ENCODE measurements at places on chromosomes 7 and 10.

DNA sequence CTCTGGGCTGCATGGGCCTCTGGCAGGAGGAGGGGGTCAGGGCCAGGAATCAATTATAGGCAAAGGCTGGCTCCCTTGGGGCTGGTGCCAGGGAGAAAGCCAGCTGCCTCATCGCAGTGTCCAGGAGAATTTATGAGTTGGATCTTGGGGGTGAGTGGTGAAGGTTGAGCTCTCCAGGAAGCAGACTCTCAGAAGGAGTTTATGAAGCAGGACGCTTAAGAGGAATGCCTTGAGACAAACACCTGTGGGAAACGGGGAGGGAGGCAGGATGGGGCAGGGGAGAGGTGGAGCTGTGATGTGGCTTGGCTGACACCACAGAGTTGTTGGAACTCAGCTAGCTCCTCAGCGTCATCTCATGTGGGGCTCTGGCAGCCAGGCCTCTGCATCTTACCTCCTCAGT is 428.5 kb downstream of the RPS24 start:
- DNase-seq = no peak

- no peak for DNase-seq
Observed at GRCh38 chr7:19971956-19972355, 198.5 kb upstream of the TMEM196 start.

GRCh38 chr7:120794106-120794729 is 63.7 kb downstream of the TSPAN12 start:
- no peak for DNase-seq

GRCh38 chr7:42090806-42091205 is 146.2 kb downstream of the GLI3 start:
- no peak for DNase-seq

GRCh38 chr7:137985253-137985896 is 16.5 kb downstream of the CREB3L2 start:
- no peak for DNase-seq

- DNase-seq = no peak
Observed at GRCh38 chr7:11702938-11703337, 129.1 kb downstream of the THSD7A start.

DNA sequence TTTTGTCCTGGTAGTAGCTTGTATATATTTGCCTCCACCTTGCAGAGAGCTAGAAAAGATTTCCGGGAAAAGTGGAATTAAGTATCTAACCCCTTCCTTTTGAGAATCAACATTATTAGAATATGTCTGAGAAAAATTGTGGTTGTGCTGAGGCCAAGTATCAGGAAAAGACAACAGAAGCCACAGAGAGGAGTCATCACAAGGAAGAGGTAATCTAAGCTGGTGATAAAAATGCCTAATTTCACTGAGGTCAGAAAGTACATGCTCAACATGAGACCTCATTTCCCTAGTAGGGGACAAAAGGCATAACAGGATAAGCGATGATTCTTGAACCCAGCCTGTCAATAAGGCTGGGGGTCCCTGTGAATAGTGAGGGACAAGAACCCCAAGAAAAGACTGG is 97.0 kb upstream of the PDE1C start:
- DNase-seq = no peak

GRCh38 chr7:15783987-15784693 is 97.7 kb upstream of the MEOX2 start:
- DNase-seq = no peak

GRCh38 chr10:132606536-132607316 is 69.1 kb downstream of the INPP5A start:
- DNase-seq = no peak

DNA sequence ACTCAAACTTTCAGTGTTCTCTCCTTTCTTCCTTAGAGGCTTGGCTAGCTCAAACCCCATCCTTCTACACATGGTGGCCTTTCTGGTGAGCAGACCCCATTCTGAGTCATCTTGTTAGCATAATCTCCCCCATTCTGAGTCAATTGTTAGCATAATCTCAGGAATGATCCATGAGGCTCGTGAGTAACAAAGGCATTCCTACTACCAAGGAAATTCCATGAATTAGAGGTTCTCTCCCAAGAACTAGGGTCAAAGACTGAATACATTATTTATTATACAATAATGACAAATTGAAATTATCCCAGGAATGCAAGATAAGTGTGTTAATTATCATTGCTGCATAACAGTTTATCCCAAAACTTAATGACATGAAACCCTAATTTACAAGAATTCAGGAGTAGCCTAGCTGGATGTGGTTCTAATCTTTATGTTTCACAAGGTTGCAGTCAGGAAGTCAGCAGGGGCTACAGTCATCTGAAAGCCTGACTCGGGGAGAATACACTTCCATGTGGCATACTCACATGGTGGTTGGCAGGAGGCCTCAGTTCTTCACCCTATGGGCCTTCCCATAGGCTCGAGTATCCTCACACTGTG is 100.2 kb downstream of the MMRN2 start:
- no peak for DNase-seq

DNA sequence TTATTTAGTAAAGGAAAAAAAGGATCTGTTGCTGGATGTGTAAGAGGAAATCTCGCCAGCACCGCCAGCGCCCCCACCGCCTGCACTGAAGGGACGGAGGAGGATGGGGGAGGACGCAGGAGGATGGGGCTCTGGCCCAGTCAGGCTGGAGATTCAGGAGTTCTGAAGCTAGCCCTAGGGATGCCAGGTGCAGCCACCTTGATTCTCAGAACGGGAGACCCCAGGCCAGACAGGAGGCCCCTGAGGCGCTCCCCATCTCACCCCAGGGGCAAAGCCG is 1.3 kb downstream of the CAMK2B start:
- DNase-seq = no peak

DNA sequence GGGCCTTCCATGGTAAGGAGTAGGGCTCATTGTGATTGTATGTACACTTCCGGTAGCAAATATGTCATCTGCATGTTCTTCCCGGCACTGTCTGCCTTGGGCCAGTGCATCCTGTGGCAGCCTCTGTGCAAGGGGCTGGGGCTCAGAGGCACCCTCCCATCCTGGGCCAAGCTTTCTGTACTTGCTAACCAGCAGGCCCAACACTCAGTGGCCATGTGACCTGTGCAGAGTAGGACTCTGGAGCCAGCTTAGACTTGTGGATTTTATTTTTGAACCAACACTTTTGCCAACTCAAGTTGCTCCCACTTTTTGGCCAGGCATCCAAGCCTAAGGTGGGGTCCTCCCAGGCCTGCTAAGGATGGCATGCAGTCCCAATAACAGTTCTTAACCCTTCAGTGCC is 25.0 kb downstream of the LDB3 start:
- DNase-seq = no peak
